T-helper 17 cell (primary cell): ENCODE measurements at places on chromosomes 5 and 9.

- DNase-seq: no peak
Measured at GRCh38 chr5:150589862-150590601, 50.4 kb upstream of the SYNPO start.

GRCh38 chr9:133063500-133064231, 1.9 kb downstream of the CEL start:
- DNase-seq: no peak

DNA sequence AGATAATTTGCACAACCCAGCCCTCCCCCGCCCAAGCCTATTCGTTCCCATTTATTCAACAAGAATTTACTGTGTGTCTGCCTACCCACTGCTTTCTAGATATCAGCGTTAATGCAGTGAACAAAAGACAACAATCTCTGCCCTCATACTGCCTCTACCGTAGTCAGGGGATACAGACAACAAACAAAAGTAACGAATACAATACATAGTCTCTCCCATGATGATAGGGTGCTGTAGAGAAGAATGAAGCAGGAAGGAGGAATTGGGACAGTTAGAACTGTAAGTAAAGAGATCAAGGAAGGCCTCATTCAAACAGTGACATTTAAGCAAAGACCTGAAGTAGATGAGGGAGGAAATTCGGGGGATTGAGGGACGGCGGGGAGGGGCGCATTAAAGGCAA, 1.7 kb downstream of the GFM2 start:
- DNase-seq: no peak

- no peak for DNase-seq
Measured at GRCh38 chr5:16727755-16728325, 111.0 kb upstream of the RETREG1 start.

DNA sequence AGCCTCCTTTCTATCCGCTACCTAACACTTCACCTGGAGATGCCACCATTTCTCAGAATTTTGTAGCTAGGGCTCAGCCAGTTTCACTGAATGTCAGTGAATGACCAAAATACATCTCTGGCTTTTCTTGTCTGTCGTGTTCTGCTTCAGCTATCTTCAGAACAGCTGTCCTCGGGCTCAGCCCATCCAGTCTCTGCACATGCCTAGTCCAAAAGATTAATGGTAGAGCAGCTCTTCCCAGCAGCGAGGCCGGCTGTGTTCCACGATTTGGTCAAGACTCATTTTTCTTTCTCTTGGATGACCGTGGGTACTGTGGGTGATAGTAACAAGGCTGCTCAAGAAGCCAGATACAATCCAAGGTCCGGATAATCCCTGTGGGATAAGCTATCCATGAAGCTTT, 342.8 kb downstream of the GABRG2 start:
- DNase-seq: no peak

- DNase-seq: no peak
Measured at GRCh38 chr5:140219068-140219991, 44.3 kb downstream of the CYSTM1 start.

DNA sequence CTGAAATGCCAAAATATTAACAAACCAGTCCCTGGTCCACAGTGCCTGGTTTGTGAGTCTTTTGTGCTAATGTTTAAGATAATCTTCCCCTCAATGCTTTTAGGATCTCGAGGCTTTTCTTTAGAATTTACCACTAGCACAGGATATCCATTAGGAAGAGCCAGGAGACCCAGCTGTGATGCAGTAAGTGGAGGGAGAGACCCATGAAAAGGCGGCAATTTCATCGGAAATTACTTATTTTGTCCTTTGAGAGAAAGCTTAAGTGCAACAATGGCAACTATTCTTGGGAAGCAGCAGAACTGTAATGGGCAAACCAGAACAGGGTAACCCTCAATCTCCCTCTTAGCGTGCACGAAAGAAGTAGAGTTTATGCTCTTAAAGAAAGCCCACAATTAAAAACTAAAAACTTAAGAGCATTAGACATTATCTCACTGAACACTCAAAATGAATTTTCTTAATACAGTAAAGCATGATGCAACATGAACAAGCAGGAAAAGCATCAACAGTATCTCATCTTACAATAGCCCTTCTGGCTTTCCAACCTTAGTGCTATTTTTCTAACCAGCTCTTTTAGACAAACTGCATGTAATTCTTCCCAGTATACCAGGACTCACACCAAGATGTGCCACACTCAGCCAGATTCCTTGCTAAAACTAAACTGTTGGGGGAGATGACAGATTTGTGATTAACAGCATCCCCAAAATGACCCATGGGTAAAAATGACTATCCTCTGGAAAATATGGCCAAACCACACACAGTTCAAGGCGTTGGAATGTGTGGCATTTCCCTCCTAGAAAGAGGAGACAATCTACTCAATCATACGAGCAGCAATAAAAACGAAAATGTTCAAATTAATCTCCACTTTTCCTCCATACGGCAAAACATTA, 36.4 kb downstream of the PWWP2A start:
- no peak for DNase-seq

GRCh38 chr9:87653941-87654340, 72.0 kb upstream of the CTSL start:
- DNase-seq: no peak

GRCh38 chr5:139696894-139697658, 48.9 kb downstream of the CXXC5 start:
- no peak for DNase-seq

DNA sequence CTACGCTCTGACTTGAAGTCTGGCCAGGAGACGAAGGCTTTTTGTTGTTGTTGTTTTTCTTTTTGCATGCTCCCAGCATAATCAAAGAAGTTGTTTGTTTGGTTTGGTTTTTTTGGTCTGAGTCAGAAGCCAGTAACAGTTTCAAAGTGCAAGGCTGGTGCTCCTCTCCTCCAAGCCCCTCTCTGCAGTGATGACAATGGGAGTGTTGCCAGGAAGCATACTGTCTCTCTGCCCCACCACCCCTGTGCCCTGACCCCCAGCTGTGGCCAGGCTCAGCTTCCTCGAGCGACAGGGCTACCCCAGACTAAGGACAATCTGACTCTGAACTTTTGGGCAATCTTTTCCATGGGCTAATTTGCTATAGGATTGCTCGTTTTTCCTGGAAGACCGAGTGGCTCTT, 173.8 kb upstream of the PITX1 start:
- DNase-seq: no peak

DNA sequence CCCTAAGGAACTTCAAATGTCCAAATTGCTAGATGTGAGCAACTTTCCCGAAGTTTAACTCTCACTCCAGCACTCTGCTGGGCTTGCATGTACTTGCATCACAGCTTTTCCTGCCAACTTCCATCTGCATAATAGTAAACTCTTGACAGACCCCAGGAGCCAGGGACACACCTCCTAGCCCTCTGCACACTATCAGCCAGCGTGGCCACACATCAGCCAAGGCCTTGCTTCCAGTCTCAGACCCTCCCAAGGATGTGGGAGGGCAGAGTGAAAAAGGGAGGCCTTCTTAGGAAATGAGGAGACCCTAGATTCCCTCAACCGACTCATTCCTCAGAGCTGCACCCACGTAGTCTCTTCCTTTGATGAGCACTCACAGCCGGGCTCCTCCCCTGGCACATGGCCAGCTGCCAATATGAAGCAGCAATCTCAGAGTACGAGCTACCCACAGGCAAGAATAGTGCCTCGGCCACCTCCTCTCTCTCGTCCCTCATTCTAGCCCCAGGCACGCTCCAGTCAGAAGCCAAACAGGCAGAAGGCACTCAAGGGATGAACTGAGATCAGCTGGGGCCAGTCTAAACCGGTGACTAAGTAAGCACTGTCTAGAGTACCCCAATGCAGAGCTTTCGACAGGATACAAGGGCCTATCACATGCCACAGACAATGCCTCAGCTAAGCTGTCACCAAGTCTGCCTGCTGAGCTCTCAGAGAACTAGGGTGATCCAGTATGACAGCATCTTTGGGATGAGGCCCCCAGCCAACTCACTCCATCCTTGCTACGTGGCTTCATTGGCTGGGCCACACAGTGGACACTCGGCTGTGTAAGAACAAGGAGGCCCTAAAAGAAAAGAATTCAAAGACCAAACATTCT, 2.3 kb downstream of the P4HA2 start:
- no peak for DNase-seq

DNA sequence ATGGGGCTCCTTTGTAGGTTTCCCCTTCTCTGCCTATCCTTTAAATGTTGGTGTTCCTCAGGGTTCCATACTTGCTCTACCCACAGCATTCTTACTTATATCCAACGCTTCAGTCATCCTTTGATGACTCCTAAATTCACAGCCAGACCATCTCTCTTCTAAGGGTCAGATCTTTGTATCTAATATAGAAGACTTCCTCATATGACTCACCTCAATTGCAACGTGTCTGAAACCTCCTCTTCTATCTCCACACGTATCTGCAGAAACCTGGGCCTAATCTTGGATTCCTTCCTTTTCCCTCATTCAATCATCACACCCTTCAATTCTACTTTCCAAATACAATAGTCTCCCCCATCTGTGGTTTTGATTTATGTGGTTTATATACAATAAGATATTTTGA, 68.3 kb downstream of the HMGCR start:
- no peak for DNase-seq

DNA sequence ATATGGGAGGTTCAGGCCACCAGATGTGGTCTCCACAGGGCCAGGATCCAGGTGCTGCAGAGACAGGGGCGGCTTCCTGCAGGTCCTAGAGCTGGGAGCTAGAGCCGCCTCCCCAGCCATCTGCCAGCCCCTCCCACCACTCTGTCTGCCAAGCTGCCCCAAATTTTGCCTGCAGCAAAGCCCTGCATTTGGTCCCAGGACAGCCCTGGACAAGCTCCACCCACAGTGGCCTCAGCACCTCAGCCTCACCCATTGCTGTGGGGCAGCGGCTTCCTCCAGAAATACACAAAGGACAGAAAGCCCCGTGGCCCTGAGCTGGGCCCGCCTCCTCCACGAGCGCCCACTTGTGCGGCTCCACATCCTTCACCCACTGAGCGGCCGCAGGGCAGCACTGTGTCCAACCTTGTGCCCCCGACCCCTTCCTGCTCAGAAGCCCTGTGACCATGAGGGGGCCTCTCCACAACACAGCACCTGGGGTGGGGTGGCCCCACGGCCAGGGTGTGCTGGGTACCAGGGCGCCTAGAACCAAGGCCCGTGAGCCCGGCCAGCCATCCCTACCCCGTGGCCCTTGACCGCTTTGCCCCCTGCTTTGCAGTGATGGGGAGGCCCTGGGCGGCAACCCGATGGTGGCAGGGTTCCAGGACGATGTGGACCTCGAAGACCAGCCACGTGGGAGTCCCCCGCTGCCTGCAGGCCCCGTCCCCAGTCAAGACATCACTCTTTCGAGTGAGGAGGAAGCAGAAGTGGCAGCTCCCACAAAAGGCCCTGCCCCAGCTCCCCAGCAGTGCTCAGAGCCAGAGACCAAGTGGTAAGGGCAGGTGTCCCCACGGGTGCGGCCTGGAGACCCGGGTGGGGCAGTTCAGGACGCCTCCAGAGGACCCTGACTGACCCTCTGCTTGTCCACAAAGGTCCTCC, 3.7 kb upstream of the AJM1 start:
- no peak for DNase-seq

DNA sequence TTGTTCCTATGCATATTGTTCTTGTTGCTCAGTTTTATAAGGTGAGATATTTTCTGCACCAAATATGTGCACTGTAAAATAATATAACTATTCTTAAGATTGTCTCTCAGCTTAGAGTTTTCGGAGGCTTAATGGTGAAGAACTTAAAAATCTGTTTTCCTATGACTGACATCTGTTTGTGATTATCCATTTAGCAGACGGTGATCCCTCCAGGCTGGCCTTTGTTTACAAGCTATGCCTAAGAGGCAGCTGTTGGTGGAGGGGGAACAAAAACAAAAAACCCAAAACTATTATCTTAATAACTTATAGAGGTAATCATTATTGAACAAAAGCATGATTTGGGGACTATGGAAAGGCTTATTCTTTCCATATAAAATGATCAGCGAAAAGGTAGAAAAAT, 658 bp downstream of the PDCD1LG2 start:
- DNase-seq: no peak

DNA sequence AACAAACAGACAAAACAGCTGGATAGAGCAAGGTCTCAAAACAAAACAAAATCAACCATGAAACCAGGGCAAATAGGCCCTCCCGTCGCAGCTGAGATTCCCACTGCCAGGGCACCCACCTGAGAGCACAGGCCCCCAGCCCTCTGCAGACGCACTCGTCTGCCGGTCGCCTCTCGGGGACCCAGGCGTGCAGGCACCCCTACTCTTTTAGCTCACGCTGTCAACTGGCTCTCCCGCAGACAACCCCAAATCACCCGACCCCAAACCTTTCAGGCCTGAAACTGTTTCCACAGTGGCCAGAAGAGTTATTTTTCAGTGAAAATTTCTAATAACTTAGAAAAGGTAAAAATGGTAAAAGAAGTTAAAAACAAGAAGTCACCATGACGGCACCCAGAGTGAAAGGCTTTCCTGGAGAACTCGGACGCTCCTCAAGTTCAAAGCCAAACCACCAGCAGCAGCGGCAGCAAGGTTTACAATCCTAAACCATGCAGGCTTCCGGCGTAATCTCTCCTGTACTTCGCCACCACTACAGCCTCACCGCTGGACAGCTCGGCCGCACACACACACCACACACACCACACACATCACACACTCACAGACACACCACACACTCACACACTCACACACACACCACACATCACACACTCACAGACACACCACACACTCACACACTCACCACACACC, 1.9 kb upstream of the UBE2QL1 start:
- no peak for DNase-seq

DNA sequence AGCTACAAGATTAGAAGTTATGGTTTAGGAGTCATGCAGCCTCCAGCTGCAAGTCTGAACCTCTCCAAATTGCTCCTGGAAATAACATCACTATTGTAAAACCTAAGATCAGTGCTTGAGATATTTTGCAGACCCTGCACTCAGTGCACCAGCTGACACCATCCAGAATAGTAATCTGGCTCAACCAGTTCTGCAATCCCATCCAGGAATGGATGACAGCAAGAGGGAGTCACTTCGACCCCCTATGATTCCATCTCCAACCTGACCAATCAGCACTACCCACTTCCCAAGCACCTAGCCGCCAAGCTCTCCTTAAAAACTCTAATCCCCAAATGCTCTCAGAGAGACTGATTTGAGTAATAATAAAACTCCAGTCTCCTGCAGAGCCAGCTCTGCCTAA, 37.9 kb upstream of the NR4A3 start:
- no peak for DNase-seq

GRCh38 chr5:127556609-127557334, 39.3 kb downstream of the PRRC1 start:
- DNase-seq: no peak

DNA sequence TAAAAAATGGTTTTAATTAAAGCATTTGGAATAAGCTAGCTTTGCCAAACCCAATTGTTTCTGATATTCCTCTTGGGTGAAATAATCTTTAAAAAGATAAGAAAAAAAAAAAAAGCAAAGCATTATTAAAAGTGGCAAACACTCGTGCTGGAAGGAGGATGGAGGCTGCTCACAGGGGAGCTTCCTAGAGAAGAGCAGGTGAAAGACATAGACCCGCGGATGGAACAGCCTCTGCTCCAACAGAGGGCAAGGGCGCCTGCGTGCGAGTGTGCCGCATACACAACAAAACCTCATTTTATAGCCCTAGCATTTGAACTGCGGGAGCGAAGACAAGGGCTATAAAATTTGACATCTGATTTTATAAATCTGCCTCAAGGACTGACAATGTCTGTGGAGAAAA, 33.4 kb upstream of the SLC25A51 start:
- DNase-seq: no peak
